ENCODE measurements at places on chromosomes 2 and 18.

DNA sequence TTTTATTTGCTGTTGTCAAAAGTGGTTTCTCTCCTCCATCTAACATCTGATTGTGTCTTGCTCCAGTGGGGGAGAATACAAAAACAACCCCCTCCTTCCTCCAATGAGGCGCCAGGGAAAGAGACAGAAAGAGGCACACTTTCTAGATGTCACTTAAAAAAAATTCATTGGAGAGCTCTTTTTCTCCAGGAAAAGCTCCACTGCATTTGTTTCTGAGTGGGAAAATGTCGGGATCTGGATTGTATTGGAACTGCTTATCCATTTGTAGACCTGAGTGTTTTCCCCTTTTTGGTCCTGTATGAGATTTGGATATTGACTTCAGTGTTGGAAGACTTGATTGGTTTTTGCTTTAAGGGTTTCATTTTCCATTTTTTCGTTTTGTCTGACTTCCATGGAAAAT, 995 bp downstream of the MBD5 start:
- DNase-seq, result no peak

DNA sequence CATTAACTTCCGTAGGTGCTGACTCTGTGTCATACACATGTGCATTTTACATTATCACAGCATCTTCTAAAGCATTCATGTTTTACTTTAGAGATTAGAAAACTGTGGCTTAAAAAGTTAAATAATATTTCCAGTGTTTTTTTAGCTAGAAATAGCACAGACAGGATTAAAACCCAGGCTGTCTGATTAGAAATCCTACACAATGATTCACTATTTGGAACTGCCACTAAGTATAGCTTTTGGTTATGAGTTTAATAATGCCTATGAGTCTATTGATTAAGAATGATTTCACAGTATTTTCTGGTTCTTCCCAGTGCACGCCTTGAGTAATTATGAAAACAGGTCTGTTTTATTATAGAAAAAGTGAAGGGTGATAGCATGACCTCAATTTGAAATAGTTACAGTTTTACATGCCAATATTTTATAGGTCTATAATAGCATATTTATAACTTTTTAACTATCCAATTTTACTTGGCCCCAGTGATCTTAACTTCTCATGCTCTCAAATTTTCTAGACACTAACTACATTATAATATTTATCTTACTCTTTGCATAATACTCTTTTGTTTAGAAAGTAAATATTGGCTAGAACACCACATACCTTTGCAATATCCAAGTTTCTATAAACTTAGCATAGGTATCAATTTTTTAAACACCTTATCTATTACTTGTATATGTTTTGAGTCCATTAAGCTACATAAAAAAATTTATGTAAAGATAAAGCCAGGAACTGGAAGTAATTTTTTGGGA, 313.2 kb downstream of the RND3 start:
- DNase-seq, result no peak

GRCh38 chr2:85704800-85705679, 10.9 kb downstream of the GNLY start:
- no peak for DNase-seq

GRCh38 chr2:221484761-221485502, 87.2 kb downstream of the EPHA4 start:
- no peak for DNase-seq

DNA sequence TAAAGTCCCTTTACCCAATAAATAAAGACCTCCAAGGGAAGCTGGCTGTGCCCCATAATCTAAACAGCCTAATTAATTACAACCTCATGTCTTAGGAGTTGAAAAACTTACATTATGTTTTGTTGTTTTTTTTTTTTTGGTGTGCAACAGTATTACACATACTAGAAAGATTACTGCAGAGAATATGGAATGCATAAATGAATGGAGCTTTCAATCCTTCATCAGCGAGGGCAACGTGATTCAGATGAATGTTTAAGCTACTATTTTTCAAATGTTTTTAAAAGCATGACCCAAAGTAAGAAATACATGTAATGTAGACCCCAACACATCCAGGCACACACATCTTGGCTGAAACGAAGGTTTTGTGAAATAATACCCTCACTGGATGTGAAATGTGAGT, 167.1 kb upstream of the FN1 start:
- DNase-seq, result no peak

GRCh38 chr2:60581433-60582282, 28.2 kb upstream of the BCL11A start:
- DNase-seq, result peak; percentile 52

GRCh38 chr2:148282201-148282600, 261.3 kb downstream of the MBD5 start:
- DNase-seq, result no peak

DNA sequence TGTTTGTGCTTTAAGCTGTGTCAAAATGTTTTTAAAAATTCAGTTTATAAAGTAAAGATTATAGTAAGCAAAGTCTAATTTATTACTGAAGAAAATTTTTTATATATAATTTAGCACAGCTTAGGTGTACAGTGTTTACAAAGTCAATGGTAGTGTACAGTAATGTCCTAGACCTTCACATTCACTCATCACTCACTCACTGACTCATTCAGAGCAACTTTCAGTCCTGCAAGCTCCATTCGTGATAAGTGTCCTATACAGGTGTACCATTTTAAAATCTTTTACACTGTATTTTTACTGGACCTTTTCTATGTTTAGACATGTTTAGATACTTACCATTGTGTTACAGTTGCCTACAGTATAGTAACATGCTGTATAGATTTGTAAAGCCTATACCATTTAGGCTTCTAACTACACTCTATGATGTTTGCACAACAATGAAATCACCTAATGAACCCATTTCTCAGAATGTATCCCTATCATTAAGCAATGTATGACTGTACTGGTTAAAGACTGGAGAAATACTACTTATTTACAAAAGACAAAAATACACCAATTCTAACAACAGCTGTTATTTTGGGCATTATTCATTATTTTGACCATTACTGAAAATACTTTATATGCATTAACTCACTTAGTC, 95.1 kb downstream of the STRN start:
- DNase-seq, result no peak

- DNase-seq, result no peak
These were observed 109.8 kb downstream of the FAM210A start for GRCh38 chr18:13616525-13617035.

- no peak for DNase-seq
These were observed 296.8 kb upstream of the ZNF521 start for GRCh38 chr18:25648716-25649260.

Measured in kidney glomerular epithelial cell (primary cell).